ENCODE measurements at places on chromosomes 11 and 22.

DNA sequence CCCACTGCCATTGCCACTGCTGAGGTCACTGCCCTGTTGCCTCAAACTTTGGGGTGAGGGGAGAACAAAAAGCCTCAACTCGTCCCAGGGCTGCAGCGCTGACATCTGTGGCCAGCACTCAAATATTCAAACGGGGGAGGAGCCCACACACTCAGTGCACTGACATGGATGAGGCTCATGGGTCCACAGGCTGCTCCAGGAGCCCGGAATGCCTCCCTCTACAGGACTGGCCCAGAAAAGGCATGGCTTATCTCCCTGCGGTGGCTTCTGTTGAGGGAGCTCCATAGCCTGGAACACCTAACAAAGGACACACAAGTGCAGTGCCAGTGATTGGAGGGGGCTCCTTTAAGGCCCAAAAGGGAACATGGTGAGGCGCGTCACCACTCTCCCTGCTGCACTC lies 341.1 kb upstream of the LUZP2 start:
- DNase-seq: no peak

GRCh38 chr11:121394785-121395184 lies 57.3 kb upstream of the SORL1 start:
- no peak for DNase-seq

GRCh38 chr22:28332410-28332809 lies 347.2 kb downstream of the TTC28 start:
- DNase-seq: no peak

DNA sequence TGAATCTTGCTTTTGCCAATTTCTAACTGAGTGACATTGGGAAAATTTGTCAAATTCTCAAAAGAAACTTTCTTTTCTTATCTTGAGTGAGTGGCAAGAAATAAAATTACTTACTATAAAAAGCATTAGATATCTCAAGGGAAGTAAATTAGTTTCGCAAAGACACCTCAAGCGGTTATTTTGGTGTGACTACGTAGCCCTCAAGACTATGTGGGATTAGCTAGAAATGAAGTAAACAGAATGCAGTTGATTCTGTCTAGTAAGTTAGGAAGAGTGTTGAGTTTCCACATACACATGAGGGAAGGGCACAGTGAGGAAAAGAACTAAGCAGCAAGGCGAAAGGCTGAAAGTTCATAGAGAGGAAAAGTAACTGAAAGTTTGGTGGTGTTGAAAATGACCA lies 28.3 kb upstream of the MS4A6A start:
- DNase-seq: no peak

GRCh38 chr11:1382831-1383607 lies 6.7 kb upstream of the BRSK2 start:
- peak; percentile 78 for DNase-seq

GRCh38 chr11:17646451-17647145 lies 72.8 kb upstream of the MYOD1 start:
- DNase-seq: no peak

- DNase-seq: no peak
These were observed 640 bp upstream of the KCNA4 start for GRCh38 chr11:30017445-30017895.

DNA sequence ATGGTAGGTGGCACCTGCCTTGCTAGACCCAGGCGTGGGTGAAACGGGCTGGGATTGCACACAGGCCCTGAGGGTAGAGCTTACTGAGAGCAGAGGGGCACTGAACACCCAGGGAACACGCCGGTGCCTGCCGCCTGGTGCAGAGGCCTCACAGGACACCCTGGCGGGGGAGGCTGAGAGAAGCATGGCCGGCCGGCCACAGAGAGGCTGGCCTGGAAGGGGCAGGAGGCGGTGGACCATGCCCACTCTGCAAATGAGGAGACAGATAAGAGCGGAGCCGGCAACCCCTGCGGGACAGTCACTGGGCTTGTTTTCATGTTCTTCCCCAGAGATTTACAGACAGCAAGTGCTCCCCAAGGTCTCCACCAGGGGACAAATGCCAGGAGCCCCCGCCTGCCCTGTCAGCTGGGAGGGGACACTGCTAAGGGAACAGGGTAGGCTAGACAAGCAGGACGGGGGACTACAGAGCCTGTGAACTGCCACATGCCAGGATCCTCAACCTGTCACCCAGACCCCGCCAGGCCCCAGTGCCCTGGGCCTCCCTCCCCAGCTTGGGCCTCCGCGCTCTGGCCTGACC lies 38.5 kb upstream of the TCF20 start:
- DNase-seq: no peak

DNA sequence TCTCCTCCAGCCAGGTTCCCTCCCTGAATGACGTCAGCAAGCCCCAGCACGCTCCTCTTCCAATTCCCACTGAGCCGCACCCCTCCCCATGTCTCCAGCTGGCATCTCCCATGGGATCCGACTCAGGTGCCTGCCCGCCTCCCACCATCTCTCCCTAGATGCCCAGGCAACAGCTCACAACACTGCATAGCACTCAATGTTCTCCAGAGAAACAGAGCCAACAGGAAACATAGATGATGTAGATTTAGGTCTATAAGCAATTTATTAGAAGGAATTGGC lies 532.3 kb downstream of the BRD1 start:
- DNase-seq: no peak
